ENCODE measurements at places on chromosomes 6 and 20.

DNA sequence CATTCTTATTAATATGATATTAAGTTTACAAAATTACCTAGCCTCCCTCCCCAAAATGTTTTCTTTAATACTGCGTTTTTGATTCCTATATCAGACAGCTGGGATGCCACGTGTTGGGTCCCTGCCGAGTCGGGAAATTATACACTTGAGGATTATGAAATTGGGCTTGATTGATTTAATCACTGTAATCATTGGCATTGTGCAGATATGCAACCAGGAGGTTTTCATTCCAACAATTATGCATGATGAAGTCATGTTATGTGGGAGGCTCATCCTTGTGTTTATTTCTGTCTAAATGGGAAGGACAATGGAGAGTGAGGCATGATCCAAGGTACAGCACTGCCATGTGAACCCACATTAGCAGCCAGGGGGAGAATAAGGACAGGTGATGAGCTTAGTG lies 30.6 kb upstream of the RIPOR2 start:
- DNase-seq: no peak

- peak; percentile 21 for DNase-seq
Observed at GRCh38 chr6:30363459-30363858, 18.5 kb downstream of the RPP21 start.

DNA sequence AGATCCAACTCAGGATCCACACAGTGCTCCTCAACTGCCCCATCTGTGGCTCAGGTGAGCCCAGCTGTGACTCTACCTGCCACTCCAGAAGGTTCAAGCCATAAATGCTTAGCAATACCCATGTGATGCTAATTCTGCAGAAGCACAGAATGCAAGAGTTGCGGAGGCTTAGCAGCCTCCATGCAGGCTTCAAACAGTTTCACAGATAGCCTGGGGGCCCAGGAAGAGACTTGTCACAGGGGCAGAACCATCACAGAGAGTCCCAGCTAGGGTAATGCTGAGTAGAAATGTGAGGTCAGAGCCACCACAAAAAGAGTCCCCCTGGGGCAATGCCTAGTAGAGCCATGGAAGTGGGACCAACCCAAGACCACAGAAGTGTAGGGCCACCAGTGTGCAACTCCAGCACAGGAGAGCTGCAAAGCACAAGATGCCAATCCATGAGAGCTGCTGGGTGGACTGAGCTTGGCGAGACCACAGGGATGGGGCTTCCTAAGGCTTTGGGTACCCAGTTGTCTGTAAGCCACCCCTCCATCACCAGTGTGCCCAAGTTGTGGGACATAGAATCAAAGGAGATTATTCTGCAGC lies 283.9 kb downstream of the UBE3D start:
- DNase-seq: no peak

- DNase-seq: no peak
Observed at GRCh38 chr6:140601021-140601808, 1226.8 kb upstream of the CITED2 start.

GRCh38 chr6:24744911-24745310 lies 26.0 kb upstream of the C6orf62 start:
- DNase-seq: no peak

- no peak for DNase-seq
Observed at GRCh38 chr6:111589366-111589765, 16.3 kb downstream of the TRAF3IP2 start.

GRCh38 chr20:53692465-53693067 lies 98.9 kb upstream of the ZNF217 start:
- no peak for DNase-seq

DNA sequence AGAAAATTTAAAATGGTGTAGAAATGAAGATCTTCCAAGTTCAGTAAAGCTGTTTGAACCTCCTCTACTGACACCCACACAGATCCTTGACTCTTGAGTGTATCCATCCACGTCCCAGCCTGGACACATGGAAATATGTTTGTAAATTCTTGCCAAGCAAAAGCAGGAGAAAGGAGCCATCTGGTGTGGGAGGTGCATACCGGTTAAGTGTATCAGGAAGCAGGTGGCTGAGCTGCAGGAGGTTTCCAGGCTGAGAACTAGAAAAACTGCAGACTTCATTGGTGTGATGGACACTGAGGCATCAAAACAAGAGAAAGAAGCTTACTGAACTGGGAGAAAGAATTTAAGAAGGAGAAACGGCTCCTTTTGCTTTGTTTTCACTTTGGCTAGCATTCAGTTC lies 229.9 kb upstream of the GRIK2 start:
- peak; percentile 19 for DNase-seq

- DNase-seq: no peak
Observed at GRCh38 chr20:17904027-17904426, 64.6 kb downstream of the SNX5 start.

GRCh38 chr6:90241229-90241880 lies 55.3 kb downstream of the BACH2 start:
- DNase-seq: peak; percentile 12

GRCh38 chr6:16544006-16544405 lies 217.3 kb downstream of the ATXN1 start:
- peak; percentile 24 for DNase-seq

DNA sequence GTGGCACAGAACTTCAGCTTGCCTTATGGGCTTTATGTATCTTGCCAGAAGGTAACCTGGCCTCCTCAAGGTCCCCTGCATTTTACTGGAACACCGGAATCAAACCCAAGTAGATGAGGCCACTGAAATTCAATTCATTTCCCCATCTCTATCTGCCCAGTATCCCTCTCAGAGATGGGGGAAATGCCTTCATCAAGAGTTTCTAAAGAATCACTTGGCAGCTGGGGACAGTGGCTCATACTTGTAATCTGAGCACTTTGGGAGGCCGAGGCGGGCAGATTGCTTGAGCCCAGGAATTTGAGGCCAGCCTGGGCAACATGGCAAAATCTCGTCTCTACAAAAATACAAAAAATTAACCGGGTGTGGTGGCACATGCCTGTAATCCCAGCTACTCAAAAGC lies 12.9 kb downstream of the MDGA1 start:
- DNase-seq: no peak

DNA sequence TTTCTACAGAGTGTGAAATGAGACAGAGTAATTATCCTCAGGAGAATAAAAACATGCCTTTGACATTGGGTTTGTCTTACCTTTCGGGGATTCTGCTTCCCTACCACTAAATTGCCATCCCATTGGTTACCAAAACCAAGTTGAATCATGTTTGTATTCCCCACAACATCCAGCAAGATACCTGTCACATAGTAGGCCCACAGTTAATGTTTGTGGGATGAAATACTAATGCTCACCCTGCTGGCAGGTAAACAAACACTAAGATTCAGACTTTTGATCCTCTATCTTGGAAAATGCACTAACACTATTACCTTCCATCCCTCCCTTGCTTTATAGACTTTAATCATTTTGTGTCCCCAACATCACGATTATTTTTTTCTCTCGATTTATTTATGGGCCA lies 8.2 kb upstream of the STXBP5 start:
- no peak for DNase-seq

- DNase-seq: no peak
Observed at GRCh38 chr6:53831081-53831869, 36.5 kb downstream of the LRRC1 start.

DNA sequence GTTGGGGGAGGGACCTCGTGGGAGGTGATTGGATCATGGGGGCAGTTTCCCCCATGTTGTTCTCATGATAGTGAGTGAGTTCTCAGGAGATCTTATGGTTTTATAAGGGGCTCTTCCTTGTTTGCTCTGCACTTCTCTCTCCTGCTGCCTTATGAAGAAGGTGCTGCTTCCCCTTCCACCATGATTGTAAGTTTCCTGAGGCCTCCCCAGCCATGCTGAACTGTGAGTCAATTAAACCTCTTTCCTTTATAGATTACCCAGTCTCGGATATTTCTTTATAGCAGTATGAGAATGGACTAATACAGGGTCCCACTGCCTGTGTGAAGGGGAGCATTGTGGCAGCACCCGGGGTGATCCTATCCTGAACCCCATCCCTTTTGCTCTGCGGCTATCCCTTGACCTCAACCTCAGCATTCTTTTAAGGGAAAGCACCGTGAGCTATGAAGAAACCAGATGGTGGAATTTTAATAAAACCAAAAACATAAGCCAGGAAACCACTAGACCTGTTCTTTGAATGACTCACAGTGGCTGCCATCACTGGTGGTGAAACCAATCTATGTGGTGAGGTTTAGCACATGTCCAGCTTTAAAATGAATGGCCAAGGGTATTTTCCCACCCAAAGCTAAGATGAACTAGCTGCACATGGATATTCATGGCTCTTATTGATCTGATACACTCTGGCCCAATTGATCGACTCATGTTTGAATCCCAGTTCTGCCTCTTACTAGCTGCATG lies 62.2 kb downstream of the ZDHHC14 start:
- no peak for DNase-seq

- no peak for DNase-seq
Observed at GRCh38 chr6:55212156-55212555, 37.8 kb downstream of the HCRTR2 start.

- DNase-seq: peak; percentile 80
Observed at GRCh38 chr6:122833021-122833491, 44.0 kb downstream of the SMPDL3A start.

- no peak for DNase-seq
Observed at GRCh38 chr6:20028562-20028961, 183.7 kb downstream of the MBOAT1 start.

DNA sequence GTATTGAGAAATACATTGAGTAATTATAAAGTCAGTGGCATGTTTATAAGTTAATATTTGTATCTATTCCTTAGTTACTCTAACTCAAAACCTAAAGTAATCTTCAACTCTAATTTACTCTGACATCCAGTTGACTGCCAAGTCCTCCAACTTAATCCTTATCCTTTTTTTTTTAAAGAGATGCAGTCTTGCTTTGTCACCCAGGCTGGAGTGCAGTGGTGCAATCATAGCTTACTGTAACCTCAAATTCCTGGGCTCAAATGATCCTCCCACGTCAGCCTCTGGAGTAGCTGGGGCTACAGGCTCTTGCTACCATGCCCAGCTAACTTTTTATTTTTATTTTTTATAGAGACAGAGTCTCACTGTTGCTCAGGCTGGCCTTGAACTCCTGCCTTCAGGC lies 24.4 kb downstream of the PTPN1 start:
- no peak for DNase-seq

GRCh38 chr20:706366-706885 lies 30.8 kb upstream of the SCRT2 start:
- DNase-seq: no peak
